ENCODE measurements at places on chromosomes 4 and X.

DNA sequence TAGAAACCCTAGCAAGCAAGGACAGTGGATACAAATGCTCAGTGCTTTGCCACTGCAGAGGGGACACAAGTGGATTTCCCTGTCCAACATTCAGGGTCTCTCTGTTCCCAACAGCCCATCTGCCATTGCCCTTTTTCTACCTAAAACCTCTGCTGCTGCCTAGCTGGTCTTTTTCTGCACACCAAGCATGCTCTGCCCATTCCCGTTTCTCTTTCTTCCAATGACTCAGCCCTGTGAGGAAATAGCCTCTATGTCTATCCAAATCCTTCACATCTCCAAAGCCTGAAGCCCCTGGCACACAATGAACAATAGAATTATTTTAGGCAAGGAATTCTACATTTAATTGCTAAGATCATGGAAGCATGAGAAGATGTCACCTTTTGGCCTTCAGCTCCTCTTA lies 5.7 kb upstream of the AMELX start:
- H3K4me3 ChIP-seq = no peak overlapping the region
- H3K27me3 ChIP-seq = no peaks in the 10 kb centered on the region
- no peak overlapping the region for H3K27ac ChIP-seq
- no peak for DNase-seq
- no peaks in the 10 kb centered on the region for H3K36me3 ChIP-seq
- H3K4me1 ChIP-seq = no peaks in the 10 kb centered on the region

- H3K4me3 ChIP-seq = no peak overlapping the region
- peaks cover 3% of the 10 kb centered on the region for H3K36me3 ChIP-seq
- no peaks in the 10 kb centered on the region for H3K27me3 ChIP-seq
- H3K4me1 ChIP-seq = no peaks in the 10 kb centered on the region
- H3K27ac ChIP-seq = no peak overlapping the region
- no peak for DNase-seq
Measured at GRCh38 chr4:46032056-46032455, 91.8 kb downstream of the GABRG1 start.

DNA sequence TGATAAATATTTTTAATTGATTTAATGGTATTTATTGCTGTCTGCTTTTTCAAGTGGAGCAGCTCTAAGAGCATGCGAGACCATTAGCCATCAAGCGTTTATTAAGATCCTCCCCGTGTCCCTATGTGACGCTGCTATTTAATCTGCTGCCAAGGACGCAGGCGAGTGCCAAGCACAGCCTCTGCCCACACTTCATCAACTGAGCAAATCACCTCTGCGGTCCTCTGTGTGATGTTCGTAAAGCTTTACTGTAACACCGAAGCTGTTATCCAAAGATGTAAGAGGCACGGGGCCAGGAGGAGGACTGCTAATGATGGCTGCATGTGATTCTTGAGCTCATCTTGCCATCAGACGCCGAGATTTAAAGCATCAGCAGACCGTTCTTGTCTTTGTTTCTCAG lies 79.5 kb downstream of the STOX2 start:
- no peaks in the 10 kb centered on the region for H3K4me1 ChIP-seq
- no peaks in the 10 kb centered on the region for H3K36me3 ChIP-seq
- H3K27me3 ChIP-seq = no peaks in the 10 kb centered on the region
- no peak overlapping the region for H3K4me3 ChIP-seq

DNA sequence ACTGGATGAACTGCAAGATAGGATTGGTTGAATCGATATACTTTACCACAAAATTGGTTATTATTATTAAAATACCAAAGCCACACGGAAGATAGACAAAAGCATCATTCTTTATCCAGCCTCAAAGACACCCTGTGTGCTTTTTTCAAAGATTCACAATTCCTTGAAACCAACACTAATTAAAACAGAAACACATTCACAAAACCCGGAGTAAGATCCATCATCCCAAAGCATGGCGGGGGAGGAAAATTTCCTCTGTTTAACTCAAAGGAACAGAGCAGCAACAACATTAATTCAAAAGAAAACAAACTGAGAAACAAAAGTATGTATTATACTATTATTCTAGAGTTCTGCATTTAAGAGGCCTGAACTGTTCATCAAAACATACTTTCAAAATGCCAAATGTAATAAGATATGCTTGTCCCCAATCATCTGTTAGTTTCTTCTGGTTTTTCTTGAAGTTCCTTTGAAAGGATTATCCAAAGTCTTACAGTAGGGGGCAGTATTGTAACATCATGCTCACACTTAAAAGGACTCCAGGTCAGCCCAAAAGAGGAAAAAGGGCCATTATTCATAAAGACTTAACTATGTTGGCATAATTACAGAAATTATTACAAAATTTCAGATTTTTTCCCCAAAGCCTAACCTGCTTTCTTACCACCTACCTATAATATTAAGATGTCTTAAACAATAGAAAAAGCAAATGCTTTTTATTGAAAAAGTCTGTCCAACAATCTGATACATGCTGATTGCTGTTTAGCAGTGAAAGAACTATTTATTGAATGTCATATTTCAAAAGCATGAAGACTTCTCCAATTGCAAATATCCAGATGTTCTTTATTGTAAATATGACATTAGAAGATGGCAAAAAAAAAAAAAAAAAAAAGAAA lies 168.7 kb downstream of the SCFD2 start:
- H3K4me1 ChIP-seq = peaks cover 4% of the 10 kb centered on the region
- no peaks in the 10 kb centered on the region for H3K27me3 ChIP-seq
- no peak for DNase-seq
- no peak overlapping the region for H3K4me3 ChIP-seq
- no peaks in the 10 kb centered on the region for H3K36me3 ChIP-seq

GRCh38 chr4:101304916-101305315 lies 42.4 kb downstream of the PPP3CA start:
- no peak overlapping the region for H3K27ac ChIP-seq
- no peak for DNase-seq
- no peaks in the 10 kb centered on the region for H3K27me3 ChIP-seq

All from naive thymus-derived CD8-positive, alpha-beta T cell (primary cell).